ENCODE measurements at places on chromosomes 6 and 20.

- no peak for DNase-seq
Measured at GRCh38 chr6:160804639-160805038, 102.6 kb downstream of the PLG start.

DNA sequence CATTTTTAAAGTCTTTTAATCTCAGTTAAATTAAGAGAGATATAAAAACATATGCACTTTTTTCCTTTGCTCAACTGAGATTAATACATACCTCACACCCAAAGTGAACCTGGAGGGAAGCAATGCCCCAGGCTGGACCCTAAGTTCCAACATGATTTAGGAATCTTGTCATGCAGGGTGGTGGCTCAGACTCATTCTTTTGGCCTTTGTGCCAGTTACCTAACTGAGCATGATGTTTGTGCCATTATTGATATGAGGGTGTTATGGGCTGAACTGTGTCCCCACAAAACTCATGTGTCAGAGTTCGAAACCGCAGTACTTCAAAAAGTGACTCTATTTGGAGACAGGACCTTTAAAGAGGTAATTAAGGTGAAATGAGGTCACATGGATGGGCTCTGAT is 188.0 kb downstream of the ARHGAP18 start:
- no peak for DNase-seq

DNA sequence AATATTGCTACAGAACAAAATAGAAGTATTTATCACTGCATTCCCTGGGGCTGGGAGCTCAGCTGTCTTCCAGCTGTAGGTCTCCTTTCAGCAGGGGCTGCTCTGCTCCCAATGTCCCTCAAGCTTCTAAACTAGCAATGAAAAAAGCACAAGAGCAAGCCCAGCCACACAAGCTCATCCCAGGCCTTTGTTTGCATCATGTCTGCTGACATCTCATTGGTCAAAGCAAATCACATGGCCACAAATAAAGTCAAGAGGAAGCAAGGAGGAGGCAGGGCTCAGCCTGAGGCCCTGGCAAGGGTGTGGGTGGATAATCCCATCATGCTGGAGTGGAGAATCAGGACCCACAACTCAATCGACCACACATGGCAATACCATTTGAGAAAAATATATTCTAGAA is 2.2 kb upstream of the BFSP1 start:
- no peak for DNase-seq

- DNase-seq, result no peak
Measured at GRCh38 chr6:121032268-121033006, 301.8 kb downstream of the TBC1D32 start.

DNA sequence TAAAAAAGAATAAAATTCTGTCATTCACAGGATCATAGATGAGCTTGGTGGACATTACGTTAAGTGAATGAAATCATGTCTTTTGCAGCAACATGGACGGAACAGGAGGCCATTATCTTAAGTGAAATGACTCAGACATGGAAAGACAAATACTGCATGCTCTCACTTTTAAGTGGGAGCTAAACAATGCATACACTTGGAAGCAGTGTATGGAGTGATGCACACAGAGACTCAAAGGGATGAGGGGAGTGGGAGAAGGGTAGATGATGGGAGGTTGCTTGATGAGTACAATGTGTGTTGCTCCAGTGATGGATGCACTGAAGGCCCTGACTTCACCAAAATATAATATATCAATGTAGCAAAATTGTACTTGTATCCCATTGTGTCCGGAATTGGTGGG is 293.4 kb downstream of the CD109 start:
- no peak for DNase-seq

DNA sequence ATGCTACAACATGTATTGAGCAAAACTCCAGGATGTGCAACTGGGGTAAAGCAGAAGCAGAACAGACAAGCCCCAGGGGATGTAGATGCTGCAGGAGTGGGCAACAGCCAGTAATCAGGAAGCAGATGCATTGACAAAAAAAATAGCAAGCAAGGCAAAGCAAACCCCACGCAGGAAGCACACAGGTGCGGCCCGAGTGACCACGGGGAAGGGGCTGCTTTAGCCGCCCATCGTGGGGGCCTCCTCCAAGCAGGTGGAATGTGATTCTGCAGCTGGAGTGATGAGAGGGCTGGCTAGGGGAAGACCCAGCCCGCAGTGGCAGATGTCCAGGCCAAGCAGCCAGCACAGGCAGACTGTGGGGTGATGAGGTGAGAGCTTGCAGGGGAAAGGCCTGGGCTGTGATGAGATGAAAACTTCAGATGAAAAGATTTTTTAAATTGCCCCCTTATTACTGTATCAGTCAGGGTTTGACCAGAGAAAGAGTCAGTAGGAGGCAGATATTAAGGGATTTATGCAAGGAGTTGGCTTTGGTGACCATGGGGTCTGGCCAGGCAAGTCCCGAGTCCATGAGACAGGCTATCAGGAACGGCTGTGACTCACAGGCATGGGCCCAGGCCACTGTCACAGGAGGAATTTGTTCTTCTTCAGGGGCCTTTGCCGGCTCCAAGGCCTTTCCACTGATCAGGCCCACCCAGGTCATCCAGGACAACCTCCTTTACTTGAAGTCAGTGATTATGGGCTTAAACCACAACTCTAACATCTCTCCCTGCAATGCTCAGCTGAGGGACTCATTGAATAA is 207.6 kb downstream of the ANKRD60 start:
- no peak for DNase-seq

GRCh38 chr6:117677553-117678141 is 2.4 kb downstream of the NUS1 start:
- DNase-seq, result no peak

All from kidney capillary endothelial cell (primary cell).